ENCODE measurements at places on chromosomes 6 and 20.

GRCh38 chr6:33967265-33967767, 163.5 kb upstream of the MLN start:
- DNase-seq, result no peak

DNA sequence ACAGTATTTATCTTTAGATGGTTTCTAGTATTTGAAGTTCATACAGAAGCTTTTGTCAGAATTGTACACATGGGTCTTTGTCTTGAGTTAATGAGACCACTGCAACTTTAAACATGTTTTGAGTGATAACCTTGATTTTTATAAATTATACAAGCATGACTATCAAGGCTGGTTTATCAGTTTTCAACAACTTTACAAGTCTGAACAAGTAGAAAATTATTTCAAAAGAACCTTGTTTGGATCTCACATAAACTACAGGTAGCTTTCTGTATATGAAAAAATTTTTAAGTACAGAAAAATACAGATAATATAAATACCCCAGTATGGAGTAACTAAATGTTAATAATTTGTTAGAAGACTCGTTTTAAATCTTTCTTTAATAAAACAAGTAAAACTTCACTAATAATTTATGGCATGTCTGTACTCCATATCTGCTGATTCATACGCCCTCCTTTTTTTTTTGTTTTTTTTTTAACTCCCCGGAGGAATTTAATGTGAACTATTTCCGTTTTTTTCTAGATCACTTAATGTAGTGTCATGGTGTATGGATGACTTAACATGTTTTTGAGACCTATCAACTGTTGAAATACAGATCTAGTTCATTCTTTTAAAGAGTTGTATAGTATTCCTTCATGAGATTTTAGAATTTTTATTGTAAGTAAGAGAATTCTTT, 18.3 kb downstream of the VAPB start:
- DNase-seq, result no peak

DNA sequence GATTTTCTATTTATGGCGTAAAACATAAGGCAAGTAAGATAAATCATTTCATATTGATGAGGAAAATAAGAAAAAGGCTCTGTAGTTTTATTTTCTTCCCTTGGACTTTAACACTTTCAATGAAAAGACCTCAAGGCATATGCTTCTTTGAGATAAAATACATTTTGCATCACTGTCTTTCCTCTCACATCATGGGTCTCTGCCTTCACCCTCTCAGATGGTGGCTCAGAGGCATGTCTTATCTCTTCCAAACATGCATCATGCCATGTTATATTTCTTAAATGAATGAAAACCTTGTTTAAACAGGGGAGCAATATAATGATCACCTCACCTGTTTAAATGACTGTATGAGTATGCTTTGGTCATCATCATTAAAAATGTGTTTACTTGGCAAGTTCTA, 59.3 kb downstream of the PRL start:
- DNase-seq, result no peak

- DNase-seq, result no peak
These were observed 308.9 kb upstream of the THEMIS start for GRCh38 chr6:128209771-128210170.

GRCh38 chr20:22575087-22575721, 9.2 kb downstream of the FOXA2 start:
- DNase-seq, result no peak

GRCh38 chr20:17844549-17845298, 123.9 kb downstream of the SNX5 start:
- no peak for DNase-seq

- no peak for DNase-seq
These were observed 10.0 kb upstream of the NCOA7 start for GRCh38 chr6:125780540-125781313.

- DNase-seq, result no peak
These were observed 247.0 kb downstream of the ATXN1 start for GRCh38 chr6:16514249-16514648.

GRCh38 chr6:25942561-25943147, 12.2 kb upstream of the SLC17A2 start:
- no peak for DNase-seq

GRCh38 chr20:58892141-58892931, 39.8 kb downstream of the GNAS start:
- peak; percentile 40 for DNase-seq

- no peak for DNase-seq
These were observed 7.9 kb downstream of the AGPAT4 start for GRCh38 chr6:161265975-161266374.

DNA sequence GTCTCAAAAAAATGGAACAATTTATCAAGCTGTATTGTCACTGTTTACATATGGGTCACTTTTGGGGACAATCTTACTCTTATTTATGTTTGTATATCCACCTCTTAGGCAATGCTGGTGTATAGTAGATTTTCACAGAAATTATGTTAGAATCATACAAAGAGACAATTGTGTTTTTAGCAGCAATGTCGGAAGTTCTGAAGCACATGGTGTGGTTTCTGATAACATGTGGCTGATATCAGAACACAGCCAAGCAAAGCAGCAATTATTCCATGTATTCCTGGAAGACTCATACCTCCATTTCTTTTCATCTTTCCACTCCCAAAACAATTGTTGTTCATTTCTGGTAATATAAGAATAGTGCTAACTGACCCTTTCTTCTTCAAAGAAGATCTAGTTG, 17.5 kb upstream of the LOC128125822 start:
- no peak for DNase-seq
